ENCODE measurements at places on chromosomes 6 and 20.

- DNase-seq, result no peak
Observed at GRCh38 chr6:25898289-25898977, 24.4 kb upstream of the SLC17A3 start.

DNA sequence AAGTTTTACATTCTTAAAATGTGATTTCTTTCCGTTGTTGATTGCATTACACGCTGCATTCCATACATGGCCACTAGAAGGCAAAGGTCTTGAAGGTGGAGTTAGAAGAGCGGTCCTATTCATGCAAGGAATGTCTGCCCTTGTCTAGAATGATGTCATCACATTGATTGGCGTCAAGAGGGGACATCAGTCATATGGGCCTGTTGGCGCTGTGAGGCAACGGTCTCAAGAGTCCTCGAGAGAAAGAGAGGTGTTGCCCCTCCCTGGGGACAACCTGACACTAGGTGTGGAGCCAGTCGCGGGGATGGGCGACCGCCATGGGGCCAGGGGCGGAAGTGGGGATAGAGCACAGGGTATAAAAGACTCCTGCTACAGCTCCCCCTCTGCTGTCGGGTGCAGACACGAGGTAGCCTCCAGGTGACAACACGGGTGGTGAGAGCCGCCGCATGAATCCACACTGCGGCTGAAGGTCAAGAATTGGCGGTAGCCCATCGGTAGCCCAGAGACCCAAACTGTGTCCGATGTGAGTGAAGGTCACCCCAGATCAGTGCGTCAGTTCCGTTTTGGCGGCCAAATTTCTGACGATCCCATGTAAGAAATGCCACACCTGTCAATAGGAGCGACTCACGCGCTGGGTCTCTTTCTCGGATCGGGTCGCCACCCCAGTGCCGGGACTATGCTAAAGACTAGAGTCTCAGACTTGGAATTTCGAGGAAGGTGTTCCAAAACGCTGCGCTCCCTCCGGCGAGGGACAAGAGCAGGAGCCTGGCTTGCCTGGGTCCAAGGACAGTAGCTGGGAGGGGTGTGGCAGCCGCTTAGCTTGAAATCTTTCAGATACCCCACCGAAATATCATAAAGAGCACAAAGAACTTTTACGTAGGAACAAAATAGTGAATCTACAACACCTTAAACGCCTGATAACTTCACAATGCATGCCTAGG, 93.2 kb upstream of the ZNF184 start:
- DNase-seq, result peak; percentile 7

GRCh38 chr6:169714178-169714577, 10.1 kb downstream of the PHF10 start:
- no peak for DNase-seq

- DNase-seq, result peak; percentile 58
Observed at GRCh38 chr6:82783587-82784236, 281.9 kb downstream of the UBE3D start.

DNA sequence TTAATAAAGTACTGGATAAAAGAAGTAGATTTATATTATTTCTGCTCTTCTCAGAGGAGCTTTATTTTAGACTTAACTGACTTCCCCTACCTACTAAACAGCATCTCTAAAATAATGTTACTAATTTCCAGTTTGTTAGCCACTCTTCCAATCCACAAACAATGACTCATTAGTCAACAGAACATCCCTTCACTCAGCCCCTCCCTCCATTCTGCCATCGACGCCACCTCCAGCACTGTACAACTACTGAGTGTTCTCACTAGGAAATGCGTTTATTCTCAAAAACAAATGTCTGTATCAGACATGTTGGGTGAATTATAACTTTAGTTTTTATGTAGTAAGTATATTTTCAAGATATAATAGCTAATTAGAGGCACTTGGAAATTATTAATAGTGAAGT, 427.0 kb downstream of the EYS start:
- no peak for DNase-seq

- DNase-seq, result no peak
Observed at GRCh38 chr6:166512567-166512966, 73.9 kb downstream of the RAMACL start.

DNA sequence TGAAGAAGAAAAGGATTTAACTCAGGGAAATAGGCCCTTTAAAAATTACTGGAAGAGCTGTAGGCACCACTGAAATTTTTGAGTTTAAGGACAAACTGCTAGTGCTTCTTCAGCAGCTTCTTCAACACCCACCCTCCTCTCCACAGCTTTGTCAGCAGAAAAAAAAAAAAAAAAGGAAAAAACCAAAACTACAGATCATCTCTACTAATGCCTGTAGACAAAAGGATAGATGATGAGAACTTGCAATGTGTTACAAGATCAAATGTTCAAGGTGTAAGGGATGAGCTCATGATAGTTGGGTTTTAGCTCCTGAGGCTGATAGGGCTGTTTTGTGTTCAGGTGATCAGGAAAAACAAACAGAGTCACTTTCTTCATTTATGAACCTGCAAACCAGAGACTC, 55.2 kb upstream of the PREP start:
- no peak for DNase-seq

DNA sequence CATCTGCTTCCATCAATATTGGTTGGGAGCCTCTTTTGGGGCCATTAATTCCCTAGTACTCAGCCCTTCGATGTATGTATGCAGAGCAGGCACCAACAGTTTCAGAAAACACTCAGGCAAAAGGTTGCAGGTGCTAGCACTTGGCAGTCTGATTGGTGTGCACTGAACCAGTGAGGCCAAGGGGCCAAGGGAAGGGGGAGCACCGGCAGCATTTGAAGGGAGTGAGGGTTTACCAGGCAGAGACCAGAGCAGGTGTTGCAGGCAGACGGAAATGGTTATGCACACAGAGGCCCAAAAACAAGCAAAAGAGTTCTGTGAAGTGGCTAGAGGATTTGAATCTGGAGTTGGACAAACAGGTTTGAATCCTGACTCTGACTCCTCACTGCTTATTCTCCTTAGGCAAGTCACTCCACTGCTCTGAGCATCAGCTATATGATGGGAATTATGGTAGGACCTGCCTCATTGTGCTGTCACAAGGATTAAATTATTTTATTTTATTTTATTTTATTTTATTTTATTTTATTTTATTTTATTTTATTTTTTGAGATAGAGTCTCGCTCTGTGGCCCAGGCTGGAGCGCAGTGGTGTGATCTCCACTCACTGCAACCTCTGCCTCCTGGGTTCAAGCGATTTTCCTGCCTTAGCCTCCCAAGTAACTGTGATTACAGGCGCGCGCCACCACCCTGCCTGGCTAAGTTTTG, 58.1 kb upstream of the SHLD1 start:
- peak; percentile 81 for DNase-seq

- no peak for DNase-seq
Observed at GRCh38 chr20:47713878-47714450, 71.3 kb downstream of the SULF2 start.

- no peak for DNase-seq
Observed at GRCh38 chr20:17935186-17935585, 33.4 kb downstream of the SNX5 start.

- no peak for DNase-seq
Observed at GRCh38 chr6:30557683-30557981, 537 bp downstream of the PRR3 start.

All from NCI-H146 (cell line).